ENCODE measurements at places on chromosomes 6 and 20.

- no peak for DNase-seq
Measured at GRCh38 chr6:35049900-35050756, 91.0 kb downstream of the TCP11 start.

- DNase-seq: no peak
Measured at GRCh38 chr6:157586088-157586414, 205.1 kb downstream of the ZDHHC14 start.

- DNase-seq: no peak
Measured at GRCh38 chr6:37525460-37526357, 26.0 kb upstream of the CCDC167 start.

DNA sequence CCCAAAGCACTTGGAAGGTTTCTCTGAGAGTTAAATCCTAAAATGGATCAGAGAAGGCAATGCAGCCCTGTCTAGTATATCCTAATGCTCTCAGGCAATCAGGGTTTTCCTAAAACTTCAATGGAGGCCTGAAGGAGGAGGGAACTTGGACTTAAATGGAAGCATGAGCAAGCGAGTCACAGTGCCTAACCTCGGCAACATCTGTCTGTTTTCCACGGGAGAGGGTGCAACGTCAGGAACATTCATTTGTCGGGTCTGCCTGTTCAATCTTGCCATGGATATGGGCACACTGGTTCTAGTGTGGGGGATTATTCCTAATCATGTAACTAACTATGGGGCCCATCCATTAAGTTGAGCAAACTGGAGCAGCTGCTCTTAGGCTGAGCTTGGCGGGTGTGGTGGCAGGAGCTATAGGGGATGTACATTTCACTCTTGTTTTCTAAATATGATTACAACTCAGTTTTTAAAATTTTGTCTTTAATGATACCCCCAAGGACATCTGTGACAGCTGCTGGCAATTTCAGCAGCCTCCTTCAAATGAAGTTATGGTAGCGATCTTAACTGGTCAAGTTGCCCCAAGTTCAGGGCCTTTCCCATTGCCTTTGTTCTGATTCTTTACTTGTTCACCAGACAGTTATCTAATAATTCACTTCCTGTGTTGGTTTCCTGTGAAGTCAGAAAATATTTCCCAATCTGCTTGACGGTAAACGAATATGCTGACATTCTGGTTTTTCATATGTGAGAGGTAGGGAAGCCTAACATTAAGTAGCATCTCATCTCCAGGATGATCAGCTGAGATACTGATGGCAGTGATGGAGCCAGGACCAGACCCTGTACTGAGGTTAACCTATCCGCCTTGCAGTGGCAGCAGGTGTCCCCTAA, 21.6 kb downstream of the DSE start:
- no peak for DNase-seq

- no peak for DNase-seq
Measured at GRCh38 chr6:30495993-30496392, 6.7 kb downstream of the HLA-E start.

GRCh38 chr6:5287966-5288297, 26.6 kb downstream of the FARS2 start:
- no peak for DNase-seq

DNA sequence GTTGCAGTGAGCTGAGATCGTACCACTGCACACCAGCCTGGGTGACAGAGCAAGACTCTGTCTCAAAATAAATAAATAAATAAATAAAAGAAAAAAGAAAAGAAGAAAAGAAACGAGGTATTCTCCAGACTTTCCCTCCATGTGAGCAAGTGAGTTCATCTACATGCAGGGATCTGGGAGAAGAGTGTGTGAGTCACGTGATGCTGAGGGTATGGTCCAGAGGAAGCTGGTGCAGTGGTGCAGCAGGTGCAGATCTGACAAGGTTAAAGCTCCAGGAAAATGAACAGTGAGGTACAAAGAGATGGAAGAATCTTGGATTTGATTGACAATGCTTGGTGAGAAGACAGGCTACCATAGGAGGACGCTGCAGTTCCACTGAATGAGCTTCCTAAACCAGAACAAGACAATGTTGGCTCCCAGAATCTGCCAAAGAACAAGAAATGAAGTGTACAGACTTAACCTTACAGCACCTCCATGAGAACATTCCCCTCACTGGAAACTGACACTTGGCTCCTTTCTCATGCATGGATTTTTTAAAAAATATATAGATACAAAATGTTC, 79.5 kb upstream of the BTBD3 start:
- DNase-seq: no peak

DNA sequence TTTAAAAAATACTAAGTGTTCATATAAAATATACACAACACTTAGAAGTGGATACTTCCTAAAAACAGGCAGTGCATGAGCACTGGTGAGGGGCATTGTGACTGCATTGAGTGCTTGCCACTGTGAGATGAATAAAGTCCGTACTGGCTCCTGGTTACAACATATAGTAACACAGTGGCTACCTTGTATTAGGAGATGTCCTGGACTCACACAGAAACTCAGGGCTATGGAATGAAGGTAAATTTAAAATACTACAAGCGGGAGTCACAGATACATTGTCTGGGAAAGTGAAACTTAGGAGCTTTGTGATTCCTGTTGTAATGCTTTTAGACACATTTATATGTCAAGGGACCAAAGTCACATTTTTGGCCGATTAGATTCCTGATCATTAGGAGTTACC, 36.5 kb upstream of the HLA-G start:
- no peak for DNase-seq

- no peak for DNase-seq
Measured at GRCh38 chr6:7640607-7641577, 50.9 kb downstream of the SNRNP48 start.

DNA sequence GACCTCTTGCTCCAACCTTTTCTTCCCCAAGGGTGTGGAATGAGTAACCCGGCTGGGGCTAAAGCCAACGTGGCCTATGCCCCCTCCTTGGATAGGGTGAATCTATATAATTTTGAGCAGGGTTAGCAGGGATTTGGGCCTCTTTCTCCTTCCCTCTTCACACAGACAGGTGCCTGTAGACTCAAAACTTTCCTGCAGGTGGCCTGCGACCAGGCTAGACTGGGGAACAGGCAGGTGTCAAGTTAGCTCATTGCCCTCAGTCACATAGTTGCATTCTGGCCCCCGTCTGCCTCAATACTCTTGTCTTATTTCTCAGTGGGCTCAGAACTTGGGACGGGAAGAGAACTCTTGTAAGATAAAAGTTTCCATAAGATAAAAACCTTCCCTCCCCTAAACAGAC, 243.0 kb downstream of the ATXN1 start:
- DNase-seq: no peak

DNA sequence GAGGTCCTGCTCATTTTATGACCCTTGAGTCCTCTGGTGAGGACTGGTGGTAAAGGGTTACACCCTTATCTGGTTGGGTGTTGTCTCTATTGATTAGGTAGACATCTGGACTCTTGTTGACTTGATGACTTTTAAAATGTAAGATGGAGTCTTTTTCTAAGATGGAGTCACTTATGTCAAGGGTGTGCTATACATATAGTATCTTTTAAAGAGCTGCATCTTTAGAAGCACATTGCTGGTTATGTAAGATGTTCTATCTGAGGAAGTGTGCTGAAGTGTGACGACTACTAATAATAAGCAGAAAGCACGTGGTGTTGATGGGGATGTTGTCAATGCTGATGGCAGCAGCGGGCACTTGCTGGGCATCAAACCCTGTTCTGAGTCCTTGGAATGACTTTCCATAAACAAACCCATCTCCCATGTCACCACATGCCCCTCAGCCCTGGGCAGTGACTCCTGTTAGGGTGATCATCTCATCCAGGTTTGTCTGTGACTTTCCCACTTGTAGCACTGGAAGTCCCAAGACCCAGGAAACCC, 229.6 kb downstream of the EYA2 start:
- DNase-seq: no peak

DNA sequence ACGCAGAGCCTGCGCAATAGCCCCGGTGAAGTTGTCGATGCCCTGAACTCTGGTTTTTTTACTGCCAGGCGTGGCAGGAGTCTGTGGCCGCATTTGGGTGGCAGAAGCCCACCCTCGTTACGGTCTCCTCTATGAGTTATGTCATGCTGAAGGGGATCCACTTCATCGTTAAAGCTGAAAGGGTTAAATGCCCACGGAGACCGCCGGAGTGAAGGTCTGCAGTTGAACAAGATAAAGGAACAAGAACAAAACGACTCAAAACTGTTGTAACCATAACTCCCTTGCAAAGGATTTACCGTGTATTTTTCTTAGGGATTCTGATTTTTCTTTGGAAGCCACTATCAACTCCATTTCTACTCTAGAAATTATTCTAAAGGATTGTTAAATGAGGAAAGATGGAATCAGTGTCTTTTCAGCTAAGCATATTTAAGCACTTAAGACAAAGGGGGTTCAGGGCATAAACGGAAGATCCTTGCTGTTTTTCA, 501 bp upstream of the ELOVL5 start:
- no peak for DNase-seq

DNA sequence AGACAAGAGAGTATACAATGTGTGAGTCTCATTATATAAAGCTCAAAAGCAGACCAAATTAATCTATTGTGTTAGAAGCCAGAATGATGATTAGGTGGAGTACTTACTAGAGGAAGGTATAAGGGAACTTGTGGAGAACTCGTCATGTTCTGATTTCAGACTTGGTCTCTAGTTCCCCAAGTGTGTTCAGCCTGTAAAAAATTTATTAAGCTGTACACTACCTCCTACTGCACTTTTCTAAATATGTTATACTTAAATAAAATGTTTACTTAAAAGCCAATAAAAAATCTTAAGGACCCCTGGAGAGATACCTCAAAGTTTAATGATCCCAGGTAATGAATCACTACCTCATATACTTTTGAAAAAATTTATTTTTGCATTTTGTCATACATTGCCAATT, 130.4 kb upstream of the PLCB4 start:
- DNase-seq: no peak

GRCh38 chr6:133964052-133964451, 11.0 kb downstream of the TBPL1 start:
- no peak for DNase-seq

GRCh38 chr6:27251112-27251605, 3.7 kb downstream of the PRSS16 start:
- peak; percentile 24 for DNase-seq

GRCh38 chr20:8796088-8796660, 272.7 kb upstream of the PLCB4 start:
- DNase-seq: no peak

- DNase-seq: no peak
Measured at GRCh38 chr6:135012764-135013163, 41.9 kb downstream of the HBS1L start.

GRCh38 chr6:106872049-106872448, 102.5 kb downstream of the CD24 start:
- DNase-seq: no peak

DNA sequence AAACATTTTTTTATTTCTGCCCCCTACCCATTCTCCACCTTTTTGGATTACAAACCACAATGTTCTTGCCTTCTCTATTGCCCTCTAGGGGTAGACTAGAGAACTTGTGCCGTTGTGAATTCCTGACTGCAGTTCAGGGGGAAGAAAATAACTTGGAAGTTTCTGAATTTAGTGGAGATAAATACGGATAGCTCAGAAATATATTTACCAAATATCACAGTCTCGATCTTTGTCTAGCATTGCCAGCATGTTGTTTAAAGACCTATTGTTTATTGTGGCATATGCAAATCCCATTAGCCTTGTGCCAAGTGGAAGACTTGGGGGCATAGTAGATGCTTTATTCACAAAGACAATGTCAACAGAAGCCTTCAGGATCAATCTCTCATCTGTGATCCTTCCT, 154.1 kb upstream of the MMS22L start:
- no peak for DNase-seq

GRCh38 chr6:9405369-9405768, 970.0 kb upstream of the SLC35B3 start:
- DNase-seq: no peak

DNA sequence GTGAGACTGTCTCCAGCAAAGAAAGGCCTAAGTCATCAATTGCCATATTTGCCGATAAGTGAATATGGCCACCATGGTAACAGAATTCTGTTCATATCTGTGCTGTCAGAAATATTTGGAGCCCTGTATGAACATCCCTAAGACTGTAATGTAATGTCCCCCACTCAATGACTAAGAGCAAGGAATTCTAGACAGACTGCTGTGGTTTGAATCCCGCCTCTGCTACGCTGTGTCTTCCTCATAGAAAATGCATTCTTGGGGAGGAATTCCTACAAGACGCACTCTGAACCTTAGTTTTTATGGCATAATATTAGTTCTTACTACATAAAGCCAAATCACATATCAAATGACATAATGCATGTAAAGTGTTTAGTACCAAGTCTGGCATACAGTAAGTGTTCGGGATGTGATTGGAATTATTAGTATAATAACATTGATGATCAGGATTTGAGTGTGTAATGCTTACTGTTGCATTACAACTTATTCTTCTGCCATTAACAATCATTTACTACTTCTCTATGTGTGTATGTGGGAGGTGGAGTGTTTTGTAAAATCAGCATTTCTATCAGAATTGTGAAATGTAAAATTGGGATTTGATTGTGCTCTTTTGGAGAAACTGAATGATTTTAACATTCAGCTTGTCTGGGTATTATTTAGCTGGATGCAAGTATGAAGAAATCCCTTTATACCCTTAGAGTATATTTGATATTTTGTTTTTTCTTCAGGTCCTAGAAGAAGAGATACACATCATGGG, 103.0 kb downstream of the OLIG3 start:
- no peak for DNase-seq

DNA sequence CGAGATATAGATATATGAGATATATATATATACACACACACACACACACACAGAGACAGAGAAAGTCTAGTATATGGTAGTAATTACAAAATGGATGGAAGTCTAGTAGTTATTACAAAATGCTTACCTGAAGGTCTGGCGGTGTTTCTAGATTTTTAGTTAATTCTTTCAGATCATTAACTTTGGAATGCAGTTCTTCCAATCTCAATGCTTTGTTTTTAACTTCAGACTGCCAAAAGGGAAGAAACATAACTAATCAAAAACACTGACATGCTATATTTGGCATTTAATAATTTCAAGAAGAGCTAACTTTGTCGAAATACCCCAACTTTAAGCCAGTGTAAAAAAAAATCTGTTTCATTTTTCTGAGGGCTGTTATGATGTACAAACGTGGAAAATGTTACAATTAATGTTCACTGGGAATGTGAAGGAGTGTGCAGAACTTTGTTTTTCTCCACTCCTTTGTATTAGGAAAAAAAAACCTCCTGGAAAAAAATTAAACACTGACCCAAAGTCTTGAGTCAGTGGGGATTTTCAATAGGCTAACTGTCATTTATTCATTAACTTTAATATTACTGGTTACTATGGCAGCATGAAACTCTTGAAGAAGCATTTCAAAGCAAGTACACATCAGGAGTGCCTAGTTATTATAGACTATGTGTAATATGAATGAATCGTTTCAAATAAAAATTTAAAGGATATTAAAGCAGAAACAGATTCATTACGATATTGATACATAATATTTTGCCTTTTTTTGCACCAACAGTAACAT, 232.9 kb downstream of the SYNE1 start:
- no peak for DNase-seq

GRCh38 chr6:148611213-148611612, 135.6 kb upstream of the UST start:
- no peak for DNase-seq

GRCh38 chr20:20566516-20566915, 145.9 kb downstream of the RALGAPA2 start:
- no peak for DNase-seq
